ENCODE measurements at places on chromosomes 7 and 10.

- DNase-seq, result peak; percentile 84
These were observed 103.4 kb upstream of the ANLN start for GRCh38 chr7:36286226-36286625.

DNA sequence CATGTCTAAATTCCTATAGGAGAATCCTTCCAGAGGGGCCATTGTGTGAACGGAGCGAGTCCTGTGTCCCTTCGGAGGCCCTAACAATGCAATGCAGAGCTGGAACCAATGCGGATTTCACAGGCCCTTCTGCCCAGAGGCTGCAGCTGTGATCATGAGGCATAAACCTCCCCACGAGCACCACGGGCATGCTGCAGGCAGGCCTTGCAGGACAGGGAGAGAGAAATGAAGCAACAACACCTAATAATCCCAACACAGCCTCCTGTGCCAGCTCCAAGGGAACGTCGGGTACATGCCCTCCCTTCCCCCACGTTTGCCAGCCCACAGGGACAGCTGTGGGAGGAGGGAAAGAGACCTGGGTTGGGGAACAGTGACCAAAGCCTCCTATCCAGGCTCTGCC, 74.4 kb downstream of the TNS3 start:
- no peak for DNase-seq

- DNase-seq, result no peak
These were observed 30.5 kb downstream of the IPMK start for GRCh38 chr10:58237014-58237834.

- DNase-seq, result no peak
These were observed 99.9 kb upstream of the JAZF1 start for GRCh38 chr7:28280516-28280915.

DNA sequence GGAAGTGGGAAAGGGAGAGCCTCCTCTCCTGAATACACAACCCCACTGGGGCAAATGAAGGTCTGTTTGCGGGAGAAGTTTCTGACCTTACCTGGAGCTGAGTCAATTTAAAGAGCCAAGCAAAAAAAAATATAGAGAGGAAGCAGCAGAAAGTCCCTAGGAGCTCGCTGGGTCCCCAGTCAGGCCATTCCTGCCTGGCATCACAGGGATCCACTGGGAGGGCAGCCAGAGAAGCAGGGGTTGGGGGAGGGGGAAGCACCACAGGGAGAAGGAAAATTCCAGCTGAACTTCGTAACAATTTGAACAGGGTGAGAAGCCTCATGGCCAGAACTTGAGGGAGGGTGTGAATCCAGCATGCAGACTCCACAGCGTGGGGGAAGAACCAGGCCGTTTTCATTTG, 298.7 kb downstream of the LRRTM3 start:
- DNase-seq, result no peak

DNA sequence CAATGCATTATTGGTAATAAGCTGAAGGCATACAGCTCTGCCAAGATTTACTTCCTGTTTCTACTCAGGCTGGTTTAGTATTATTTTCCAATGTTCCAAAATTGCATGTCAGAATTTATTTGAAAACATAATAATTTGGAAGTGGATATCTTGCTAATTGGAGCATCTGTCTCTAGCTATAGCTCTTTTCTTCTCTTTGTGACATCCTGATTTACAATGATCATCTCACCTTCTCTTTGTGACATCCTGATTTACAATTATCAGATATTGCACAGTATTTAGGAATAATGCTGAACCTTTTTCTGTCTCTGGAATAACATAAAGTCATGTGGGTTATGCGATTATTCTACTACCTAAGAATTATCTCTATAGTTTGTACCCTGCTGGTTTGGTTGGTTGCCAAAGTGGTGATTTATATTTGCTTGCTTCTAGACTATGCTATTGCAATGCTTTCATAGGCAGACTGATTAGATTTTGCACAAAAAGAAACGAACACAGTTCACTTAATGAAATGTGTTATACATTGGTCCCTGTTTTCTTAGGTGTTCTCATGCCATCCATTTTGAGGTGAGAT, 44.3 kb upstream of the CABCOCO1 start:
- no peak for DNase-seq

DNA sequence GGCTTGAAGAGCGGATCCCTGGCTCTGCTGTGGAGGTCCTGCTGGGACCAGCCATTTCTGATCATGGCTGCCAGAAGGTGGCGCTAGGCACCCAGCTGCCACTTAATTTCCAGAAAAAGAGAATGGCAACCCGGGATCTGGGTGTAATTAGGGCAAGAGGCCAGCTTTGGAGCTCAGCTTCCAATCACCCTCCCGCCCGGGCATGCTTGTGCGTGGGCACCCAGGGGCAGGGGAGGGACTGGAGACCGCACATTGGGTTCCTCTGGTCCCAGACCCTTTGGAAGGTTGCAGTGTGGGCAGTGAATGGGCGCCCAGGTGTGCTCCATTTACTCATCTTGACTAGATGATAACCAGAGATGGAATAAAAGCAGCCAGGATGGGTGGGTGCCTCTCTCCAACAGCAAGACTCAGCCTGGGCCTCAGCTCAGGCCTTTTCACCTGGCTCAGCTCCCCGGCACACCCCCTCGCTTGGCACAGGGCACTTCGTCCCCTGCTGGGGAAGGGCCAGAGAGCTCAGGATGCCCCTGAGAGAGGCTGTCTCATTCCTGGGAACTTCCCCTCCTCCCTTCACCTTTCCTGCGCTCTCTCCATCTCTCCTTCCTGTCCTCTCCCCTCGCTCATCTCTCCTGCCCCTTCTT, 14.7 kb downstream of the FAM241B start:
- DNase-seq, result no peak

- DNase-seq, result no peak
These were observed 48.3 kb downstream of the COL17A1 start for GRCh38 chr10:104037261-104037951.
